ENCODE measurements at places on chromosomes 4 and X.

DNA sequence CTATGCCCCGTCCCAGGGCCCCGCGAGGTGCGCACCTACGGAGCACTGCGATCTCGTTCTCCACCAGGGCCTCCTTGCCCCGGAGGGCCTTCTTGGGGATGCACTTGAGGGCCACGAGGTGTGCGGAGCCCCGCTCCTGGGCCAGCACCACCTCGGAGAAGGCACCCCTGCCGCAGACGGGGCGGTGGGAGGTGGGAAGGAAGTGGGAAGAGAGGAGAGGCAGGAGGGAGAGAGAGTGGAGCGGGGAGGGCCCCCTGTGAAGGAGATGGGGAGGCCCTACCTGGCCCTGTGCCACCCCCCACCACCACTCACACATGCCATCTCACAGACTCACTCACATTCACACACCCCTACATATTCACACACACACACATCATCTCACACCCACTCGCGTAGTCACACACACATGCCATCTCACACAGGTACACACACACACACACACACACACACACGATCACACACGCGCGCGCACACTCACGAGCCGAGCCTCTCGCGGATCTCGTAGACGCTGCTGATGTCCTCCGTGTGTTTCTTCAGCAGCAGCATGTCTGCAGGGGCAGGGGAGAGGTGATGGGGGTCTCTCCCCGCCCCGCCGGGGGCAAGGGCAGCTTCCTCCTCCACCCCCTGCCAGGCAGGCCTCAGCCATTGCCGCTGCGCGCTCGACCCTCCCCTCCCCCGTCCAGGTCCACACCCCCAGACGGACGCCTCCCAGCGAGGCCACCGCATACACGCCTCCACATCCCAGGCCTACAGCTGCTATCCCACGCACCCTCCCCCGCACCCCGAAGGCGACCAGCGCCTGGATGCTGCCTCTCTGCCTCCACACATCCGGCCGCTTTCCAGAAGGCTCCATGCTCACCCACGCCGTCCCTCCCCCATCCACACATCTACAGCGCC is 834 bp downstream of the PNCK start:
- DNase-seq, result no peak

DNA sequence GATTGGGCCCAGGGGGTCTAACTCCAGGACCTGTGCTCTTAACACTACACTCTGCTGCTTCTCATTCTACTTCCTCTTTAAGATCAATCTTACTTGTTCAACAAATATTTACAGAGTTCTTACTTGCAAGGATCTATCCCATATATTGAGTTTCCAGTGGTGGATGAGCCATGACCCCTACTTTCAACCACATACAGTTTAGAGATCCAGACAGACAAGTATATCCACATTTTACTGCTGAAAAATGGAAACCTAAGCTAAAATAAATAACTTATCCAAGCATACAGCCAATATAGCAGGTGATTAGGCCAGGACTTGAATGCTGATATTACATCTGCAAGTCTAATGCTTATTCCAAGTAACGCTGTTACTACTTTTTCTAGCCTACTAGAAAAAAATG is 18.7 kb downstream of the TMEM150C start:
- no peak for DNase-seq

DNA sequence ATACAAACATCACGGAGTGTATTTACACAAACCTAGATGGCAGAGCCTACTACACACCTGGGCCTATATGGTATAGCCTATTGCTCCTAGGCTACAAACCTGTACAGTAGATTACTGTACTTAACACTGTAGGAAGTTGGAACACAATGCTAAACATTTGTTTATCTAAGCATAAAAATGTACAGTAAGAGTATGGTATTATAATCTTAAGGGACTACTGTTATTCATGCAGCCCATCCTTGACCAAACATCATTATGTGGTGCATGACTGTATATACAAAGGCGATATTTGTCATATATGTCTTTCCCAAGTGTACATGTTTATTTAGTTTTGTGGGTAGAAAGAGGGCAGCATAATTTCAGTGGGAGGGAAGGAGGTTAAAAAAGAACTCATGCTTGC is 177.7 kb upstream of the FSTL5 start:
- DNase-seq, result no peak

DNA sequence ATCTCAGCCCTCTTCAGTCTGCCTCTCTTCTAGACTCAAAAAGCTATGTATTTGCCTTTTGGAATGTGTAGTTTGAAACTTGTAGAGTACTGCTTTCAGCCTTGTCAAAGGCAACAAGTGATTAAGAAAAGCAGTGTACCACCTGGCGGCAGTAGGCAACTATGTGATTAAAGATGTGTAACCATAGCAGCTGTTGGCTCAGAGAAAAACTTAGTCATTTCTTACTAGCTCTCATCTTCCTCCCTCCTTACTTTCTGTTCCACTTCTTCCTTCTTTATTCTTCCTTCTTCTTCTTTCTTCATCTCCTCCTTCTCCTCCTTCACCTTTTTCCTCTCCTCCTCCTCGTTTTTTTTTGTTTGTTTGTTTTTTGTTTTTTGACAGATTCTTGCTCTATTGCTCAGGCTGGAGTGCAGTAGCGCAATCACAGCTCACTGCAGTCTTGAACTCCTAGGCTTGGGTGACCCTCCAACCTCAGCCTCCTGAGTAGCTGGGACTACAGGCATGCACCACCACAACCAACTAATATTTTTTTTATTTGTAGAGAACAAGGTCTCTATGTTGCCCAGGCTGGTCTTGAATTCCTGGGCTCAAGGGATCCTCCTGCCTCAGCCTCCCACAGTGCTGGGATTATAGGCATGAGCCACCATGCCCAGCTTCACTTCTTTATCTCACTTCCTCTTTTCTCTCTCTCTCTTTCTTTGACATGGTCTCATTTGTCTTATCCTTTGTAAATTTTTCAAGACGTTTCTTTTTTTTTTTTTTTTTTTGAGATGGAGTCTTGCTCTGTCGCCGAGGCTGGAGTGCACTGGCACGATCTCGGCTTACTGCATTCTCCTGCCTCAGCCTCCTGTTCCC is 32.6 kb downstream of the ABHD18 start:
- peak; percentile 35 for DNase-seq

GRCh38 chr4:145299380-145300076 is 119.1 kb upstream of the OTUD4 start:
- DNase-seq, result no peak

DNA sequence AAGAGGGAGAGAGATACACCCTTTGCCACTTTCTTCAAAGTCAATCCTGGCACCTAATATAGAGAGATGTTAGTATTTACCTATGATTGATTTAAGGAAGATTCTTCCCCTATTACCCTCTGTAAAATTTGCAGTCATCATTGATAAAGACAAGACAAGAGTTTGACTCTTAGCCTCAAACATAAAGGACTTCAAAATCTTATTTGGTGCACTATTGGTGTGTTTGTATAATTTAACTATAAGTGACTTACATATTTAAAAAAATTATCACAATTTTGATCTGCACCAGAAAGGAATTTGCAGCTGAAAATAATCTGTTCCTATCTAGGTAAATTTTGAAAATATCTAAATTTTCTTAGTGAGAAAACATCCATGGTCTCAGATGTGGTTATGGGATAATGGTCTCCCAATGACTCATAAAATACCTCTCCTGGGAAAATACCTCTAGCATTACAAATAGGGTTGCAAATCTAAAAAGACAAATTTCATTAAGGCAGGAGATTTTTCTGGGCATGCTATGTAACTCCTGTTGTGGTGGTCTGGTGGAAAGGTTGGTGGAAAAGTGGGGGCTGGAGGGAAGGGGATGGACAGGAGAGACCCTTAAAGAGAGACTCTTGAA is 173.6 kb upstream of the MED14 start:
- peak; percentile 29 for DNase-seq

- no peak for DNase-seq
Observed at GRCh38 chr4:910366-911091, 21.6 kb downstream of the GAK start.

DNA sequence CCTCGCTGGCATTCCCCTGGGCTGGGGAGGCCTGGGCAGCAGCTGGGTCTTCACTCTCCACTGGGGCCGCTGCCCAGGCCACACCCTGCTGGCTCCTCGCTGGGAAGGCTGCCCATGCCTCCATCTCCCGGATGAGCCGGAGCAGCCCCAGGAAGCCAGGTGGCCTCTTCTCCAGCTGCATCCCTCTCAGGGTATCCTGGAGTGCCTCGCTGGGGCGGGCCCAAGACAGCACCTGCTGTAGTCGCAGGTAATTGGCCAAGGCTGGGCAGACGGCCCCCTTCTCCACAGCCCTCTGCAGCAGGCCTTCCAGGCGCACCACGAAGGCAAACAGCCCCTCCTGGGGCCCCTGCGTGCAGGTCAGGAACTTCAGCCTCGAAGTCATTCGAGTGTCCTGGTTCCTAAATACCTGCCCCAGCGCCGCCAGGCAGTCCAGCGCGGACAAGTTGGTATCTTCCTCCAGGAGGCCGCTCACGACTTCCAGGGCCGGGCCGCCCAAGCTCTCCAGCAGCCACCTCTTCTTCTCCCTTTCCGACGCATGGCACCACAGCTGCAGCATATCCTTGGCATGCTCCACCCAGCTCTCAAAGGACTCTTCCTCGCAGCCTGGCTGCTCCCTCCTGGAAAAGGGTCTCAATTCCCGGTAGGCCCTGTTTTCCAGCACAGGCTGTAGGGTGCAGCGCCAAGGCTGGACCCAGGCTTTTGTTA is 3.7 kb downstream of the PNMA6E start:
- no peak for DNase-seq

GRCh38 chr4:112704991-112705845 is 68.3 kb downstream of the LARP7 start:
- DNase-seq, result peak; percentile 64

- peak; percentile 38 for DNase-seq
Observed at GRCh38 chr4:106245176-106245575, 70.8 kb downstream of the TBCK start.

DNA sequence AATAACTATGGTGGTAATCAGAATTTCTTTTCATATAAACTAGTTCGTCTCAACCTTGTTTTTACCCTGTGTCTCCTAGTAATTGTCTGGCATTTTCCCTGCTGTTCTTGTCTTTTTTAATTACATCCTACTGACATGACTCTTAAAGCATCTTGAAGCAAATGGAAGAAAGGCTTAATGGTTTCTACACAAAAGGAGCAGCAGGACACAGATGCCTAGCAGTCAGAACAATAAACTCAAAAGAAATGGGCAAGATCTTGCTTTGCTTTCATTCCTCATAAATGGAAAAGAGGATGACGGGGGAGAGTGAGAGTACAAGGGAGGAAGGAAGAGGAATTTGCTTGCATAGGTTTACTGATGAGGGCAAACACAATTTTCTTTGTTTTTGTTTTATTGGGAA is 293.2 kb upstream of the EMCN start:
- DNase-seq, result no peak

DNA sequence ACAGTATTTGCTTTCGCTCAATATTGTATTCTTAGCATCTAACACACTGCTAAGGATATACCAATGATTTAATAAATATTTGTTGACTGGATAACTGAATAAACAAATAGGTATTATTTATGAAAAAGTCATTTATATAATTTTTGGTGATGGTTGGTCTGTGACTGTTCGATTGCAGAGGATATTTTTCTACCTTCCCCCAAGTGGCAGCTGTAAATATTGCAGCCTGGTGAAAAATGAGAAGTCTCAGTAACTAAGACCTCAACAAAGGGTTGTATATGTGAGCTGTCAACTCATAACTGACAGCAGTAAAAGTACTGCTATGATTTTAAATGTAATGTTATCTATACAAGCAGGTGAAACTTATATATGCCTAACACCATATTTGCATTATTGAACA is 36.0 kb downstream of the HTR2C start:
- DNase-seq, result peak; percentile 8

GRCh38 chr4:34974313-34974680 is 1270.0 kb downstream of the ARAP2 start:
- DNase-seq, result peak; percentile 23

- DNase-seq, result no peak
Observed at GRCh38 chr4:47672696-47673095, 165.2 kb downstream of the CORIN start.

Data from mesendoderm (in vitro differentiated cells).